ENCODE measurements at places on chromosomes 13 and 19. TPM values are rescaled to one million over a fixed set of nuclear protein-coding genes. Genes with fewer than 3 reads are reported as not detected.
A peak's percentile ranks its signal among the peaks of the same experiment; 100 is the strongest.

Gene CLEC17A
- under 0.01 TPM for total RNA-seq

DNA sequence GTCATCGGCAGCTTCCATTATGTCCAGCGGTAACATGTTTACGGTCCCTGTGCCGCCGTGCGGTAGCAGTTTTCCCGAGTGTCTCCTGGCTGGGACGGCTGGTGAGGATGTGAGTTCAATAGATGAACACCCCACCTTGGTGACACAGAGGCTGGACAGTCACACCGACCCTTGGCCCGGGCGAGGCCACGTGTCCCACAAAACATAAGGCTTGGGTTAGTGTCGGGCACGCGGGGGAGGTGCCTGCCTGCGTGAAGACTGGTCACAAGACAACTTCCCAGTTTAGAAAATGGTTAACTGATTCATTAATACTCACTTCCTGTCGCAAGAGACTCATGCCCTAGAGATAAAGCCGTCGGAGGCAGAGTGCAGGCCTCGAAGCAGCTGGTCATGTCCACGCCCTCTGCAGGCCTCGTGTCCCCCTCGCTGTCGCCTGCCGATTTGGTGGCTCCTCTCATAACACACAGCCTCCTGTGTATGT is 17.2 kb downstream of the RASA3 start:
- no peaks in the 10 kb centered on the region for H3K27me3 ChIP-seq
- peaks cover 9% of the 10 kb centered on the region for H3K36me3 ChIP-seq
- H3K4me1 ChIP-seq = peaks cover 34% of the 10 kb centered on the region
- no peak overlapping the region for H3K4me3 ChIP-seq

Gene CYP2A13
- total RNA-seq = not detected

DNA sequence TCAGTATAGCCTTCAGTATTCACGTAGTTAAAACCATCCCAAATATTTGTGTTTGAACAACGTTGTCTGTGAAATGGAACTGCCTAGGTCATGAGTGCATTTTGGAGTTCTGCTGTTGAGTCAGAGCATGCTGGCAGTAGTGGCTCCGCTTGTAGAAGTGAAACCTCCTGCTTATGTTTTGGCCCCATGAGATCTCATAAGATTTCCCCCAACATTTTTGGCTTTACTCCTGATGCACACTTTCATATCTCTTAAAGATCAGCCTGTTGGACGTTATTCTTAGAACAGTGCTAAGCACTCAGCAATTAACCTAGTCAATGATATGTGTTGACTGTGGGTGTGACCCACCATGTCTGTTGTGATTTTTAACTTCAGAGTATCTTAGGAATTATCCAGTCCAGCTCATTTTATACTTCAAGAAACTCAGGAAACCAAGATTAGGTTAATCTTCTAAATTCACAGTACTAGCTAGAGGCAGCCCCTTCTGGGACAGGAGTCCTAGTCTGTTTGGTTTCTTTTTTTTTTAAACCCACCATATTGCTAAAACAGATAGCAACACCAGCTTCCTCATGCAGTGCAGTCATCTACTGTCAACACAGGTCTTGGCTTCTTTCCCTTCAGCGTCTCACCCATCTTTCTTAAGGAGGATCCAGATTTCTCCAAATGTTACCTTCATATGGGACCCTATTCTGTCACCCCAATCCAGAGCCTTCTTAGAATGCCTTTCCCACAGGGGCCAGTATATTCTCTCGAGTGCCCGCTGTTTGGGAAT is 26.2 kb downstream of the RAP2A start:
- peak overlapping the region; percentile 26 for H3K27ac ChIP-seq
- peaks cover 13% of the 10 kb centered on the region for H3K4me1 ChIP-seq
- peaks cover 6% of the 10 kb centered on the region for H3K36me3 ChIP-seq
- H3K4me3 ChIP-seq = peak overlapping the region; percentile 46
- DNase-seq = peak; percentile 73

DNA sequence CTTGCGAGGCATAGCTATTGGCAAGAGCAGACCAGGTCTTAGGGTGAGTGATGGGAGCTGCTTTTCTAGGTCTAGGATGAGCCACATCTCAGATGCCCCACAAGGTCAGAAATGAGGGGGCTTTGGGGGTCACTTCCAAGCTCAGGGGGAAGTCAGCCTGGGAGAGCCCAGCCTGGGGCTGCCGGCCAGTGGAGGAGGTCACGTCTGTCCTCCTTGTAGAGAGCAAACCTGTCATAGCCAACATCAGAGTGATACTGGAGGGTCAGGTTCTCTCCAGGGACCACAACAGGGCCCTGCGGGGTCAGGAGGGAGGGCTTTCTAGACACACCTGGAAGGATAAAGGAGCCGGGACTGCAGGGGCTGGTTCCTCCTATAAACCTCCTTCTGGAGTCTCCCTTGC is 2.4 kb downstream of the LILRA5 start:
- no peaks in the 10 kb centered on the region for H3K27me3 ChIP-seq
- H3K4me3 ChIP-seq = no peak overlapping the region
- H3K36me3 ChIP-seq = no peaks in the 10 kb centered on the region
- H3K27ac ChIP-seq = no peak overlapping the region
- no peak for DNase-seq
- H3K4me1 ChIP-seq = no peaks in the 10 kb centered on the region

DNA sequence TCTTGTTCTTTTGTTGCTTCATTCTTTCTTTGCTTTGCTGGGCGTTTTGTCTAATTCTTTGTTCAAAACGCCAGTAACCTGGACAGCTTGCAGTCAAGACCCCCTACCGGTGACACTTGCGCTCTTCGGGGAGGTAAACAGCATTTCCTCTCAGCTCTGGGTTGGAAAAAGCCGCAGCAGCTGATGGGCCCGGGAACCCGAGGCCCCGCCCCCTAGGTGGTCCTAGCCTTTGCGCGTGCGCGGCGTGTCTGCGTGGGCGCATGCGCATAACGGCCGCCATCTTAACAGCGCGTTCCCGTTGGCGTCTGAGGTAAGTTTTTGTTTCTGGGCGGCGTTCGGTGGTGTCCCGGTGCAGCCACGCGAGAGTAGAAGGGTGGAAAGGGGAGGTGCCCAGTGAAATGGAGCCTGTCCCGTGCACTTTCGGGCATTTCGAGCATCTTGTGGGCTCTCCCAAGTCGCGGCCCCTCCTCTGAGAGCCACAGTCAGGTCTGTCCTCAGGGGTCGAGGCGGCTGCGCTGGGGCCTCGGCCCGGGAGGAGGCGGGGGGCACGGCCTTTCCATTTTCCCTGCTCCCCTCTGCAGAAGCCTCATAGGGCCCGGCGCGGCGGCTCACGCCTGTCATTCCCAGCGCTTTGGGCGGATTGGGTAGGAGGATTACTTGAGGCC is at the start of gene ZNF559:
ZNF559 (plus strand) TSS at position 261 of the 665 bp plus-strand sequence. CDS start 14,371 bp downstream, outside the sequence.
- H3K36me3 ChIP-seq = peaks cover 6% of the 10 kb centered on the region
- peak within 1 kb of the TSS; percentile 54 for H3K27ac ChIP-seq
- DNase-seq = peak; percentile 98
- H3K27me3 ChIP-seq = no peaks in the 10 kb centered on the region
- peak within 1 kb of the TSS; percentile 74 for H3K4me3 ChIP-seq

Gene PCSK4
- total RNA-seq = 1.4 TPM

- H3K4me3 ChIP-seq = no peak overlapping the region
- H3K27me3 ChIP-seq = no peaks in the 10 kb centered on the region
- H3K4me1 ChIP-seq = no peaks in the 10 kb centered on the region
- H3K36me3 ChIP-seq = no peaks in the 10 kb centered on the region
Observed at GRCh38 chr13:96314974-96315373, 225.1 kb downstream of the HS6ST3 start.

DNA sequence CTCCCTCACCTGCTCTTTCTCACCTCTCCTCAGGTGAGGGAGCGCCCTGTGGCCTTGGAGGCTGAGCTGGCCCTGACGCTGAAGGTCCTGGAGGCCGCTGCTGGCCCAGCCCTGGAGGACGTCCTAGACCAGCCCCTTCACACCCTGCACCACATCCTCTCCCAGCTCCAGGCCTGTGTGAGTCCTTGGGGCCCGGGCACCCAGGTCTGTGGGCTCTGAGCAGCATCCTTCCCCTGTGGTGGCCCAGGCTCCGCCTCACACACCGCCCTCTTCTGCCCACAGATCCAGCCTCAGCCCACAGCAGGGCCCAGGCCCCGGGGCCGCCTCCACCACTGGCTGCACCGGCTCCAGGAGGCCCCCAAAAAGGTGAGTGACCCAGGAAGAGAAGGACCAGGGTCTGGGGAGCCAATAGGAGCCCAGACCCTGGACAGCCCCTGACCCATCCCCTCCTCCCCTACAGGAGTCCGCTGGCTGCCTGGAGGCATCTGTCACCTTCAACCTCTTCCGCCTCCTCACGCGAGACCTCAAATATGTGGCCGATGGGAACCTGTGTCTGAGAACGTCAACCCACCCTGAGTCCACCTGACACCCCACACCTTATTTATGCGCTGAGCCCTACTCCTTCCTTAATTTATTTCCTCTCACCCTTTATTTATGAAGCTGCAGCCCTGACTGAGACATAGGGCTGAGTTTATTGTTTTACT is 1.9 kb downstream of the IFNL1 start:
- peaks cover 5% of the 10 kb centered on the region for H3K27me3 ChIP-seq
- H3K36me3 ChIP-seq = no peaks in the 10 kb centered on the region
- H3K27ac ChIP-seq = no peak overlapping the region
- no peaks in the 10 kb centered on the region for H3K4me1 ChIP-seq
- H3K4me3 ChIP-seq = no peak overlapping the region
- no peak for DNase-seq

Gene CYP2F1
- not detected for total RNA-seq

GRCh38 chr13:95641291-95642027 is 3.0 kb downstream of the DZIP1 start:
- peak; percentile 44 for DNase-seq
- H3K27me3 ChIP-seq = no peaks in the 10 kb centered on the region
- H3K4me3 ChIP-seq = peak overlapping the region; percentile 76
- no peak overlapping the region for H3K27ac ChIP-seq
- H3K36me3 ChIP-seq = peaks cover 30% of the 10 kb centered on the region

DNA sequence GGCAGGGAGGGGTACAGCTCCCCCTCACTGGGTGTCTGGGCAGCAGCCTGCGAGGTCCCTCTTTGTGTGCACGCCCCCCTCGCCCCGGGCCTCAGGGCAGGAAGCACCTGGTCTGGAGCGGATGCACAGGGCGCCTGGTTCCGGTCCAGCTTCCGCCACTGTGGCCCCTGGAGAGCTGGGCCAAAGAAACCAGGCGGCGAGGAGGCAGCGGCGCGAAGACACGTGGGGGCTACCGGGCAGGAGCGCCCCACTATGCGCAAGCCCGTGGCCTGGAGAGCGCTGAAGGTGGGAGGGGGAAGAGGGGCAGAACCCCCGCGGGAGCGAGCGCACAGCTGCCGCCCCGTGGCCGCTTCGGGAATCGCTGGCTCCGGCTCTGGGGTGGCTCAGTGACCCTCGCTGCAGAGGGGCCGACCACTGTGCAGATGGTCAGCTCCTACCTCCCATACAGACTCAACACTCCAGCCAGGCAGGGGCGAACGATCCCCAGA is 1.7 kb upstream of the LYL1 start:
- H3K27ac ChIP-seq = no peak overlapping the region
- H3K4me1 ChIP-seq = peaks cover 10% of the 10 kb centered on the region
- DNase-seq = peak; percentile 94
- H3K4me3 ChIP-seq = no peak overlapping the region

DNA sequence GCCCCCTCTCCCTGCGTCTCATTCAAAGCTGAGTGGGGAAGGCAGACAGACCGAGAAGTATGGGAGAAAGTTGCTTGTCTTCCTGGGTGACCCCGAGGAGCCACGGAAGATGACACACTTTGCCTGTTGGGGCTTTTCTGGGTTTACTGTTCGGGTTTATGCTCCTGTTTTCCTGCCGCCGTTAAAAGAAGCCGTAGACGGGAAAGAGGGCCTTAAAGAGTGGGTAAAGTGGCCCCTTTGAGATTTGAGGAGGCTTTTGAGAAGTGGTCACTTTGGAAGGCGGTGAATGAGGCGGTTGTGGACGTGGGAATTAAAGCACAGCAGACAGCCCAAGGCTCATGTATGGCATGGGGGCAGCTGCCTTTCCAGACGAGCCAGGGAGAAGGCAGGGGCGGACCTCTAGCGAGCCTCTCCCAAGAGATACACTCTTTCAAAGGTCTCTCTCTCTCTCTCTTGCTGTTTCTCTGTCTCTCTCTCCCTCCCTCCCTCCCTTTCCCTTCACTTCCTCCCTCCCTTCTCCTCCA is 493 bp upstream of the LHFPL6 start:
- no peak for DNase-seq
- peak overlapping the region; percentile 68 for H3K27ac ChIP-seq

DNA sequence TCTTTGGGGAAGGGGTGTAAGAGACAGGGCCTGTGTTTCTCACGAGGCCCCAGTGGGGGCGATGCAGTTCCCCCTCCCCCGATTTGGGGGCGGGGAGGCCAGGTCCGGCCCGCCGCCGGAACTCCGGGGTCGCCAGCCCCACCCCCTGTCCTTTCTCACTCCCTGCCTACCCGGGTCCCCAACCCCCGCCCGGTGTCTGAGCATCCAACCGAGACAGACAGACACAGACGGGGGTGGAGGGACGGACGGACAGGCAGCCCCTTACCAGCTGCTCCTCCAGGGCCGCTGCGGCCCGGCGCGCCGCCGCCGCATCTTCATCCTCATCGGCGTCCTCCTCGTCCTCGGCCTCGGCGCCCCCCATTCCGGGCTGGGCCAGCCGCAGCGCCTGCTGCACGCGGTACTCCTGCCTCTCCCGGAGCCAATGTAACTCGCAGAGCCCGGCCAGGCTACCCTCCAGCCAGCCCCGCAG is 397 bp downstream of the DACT3 start:
- no peaks in the 10 kb centered on the region for H3K36me3 ChIP-seq
- no peak for DNase-seq
- peaks cover 6% of the 10 kb centered on the region for H3K27me3 ChIP-seq
- no peak overlapping the region for H3K27ac ChIP-seq

GRCh38 chr13:29524641-29525040 is 70.8 kb downstream of the SLC7A1 start:
- H3K4me1 ChIP-seq = peaks cover 44% of the 10 kb centered on the region
- peak overlapping the region; percentile 97 for H3K27ac ChIP-seq
- H3K27me3 ChIP-seq = no peaks in the 10 kb centered on the region
- no peak overlapping the region for H3K4me3 ChIP-seq

DNA sequence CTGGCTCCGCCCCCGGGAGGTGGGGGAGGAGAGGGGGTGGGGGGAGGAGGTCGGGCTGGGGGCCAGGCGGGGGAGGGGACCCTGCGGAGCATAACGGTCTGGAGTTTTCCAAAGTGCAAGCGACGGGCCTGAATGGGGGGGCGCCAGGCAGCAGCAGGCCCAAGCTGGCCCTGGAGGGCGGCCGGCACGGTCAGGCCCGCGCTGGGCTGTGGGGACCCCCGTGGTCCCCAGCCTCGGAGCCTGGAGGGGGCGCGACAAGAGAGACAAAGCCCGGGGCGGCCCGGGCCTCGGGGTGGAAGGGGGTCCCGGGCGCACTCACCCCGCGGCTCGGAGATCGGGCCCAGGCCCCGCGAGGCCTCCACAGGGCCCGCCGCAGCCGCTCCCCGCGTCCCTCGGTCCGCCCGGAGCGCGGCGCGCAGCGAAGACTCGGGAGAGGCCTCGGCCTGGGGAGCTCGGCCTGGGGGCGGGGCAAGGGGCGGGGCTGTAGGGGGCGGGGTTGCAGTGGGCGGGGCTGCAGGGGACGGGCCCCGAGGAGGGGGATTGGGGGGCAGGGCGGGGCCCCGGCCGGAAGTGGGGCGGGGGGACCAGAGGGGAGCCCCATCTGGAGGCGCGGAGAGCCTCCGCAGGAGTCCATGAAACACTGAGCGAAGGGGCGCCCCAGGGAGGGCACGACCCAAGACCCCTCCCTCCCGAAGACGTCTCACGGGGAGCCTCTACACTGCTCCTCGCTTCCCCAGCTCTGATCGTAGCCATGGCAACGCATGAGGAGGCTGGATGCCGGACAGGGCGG is 47.6 kb downstream of the PTPRS start:
- peaks cover 30% of the 10 kb centered on the region for H3K4me1 ChIP-seq
- peak; percentile 100 for DNase-seq
- no peaks in the 10 kb centered on the region for H3K36me3 ChIP-seq
- no peaks in the 10 kb centered on the region for H3K27me3 ChIP-seq
- H3K27ac ChIP-seq = no peak overlapping the region
- H3K4me3 ChIP-seq = peak overlapping the region; percentile 81

Gene CERS1
- 0.36 TPM for total RNA-seq

Data from osteoblast (primary cell).